ENCODE measurements at places on chromosomes 2 and 18.

DNA sequence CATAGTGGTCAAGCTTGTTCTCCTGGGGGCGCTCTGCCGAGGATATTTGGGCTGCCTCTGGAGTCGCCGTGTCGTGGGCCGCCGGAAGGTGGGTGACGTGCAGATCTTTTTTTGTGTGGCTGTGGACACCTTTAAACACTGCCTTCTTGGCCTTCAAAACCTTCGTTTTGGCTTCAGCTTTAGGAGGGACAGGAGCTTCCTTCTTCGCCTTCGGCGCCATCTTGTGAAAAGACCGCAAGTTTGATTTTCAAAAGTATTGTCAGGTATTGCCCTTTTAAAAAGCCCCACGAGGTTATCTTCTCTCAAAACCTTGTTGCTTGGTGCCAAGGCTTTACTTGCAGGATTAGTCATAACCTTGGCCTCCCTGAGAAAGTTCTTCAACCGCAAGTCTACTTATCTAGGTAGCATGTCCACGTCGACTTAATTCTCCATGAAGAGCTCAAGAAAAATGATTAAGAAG lies 20.8 kb downstream of the LAMA3 start:
- no peak for DNase-seq

DNA sequence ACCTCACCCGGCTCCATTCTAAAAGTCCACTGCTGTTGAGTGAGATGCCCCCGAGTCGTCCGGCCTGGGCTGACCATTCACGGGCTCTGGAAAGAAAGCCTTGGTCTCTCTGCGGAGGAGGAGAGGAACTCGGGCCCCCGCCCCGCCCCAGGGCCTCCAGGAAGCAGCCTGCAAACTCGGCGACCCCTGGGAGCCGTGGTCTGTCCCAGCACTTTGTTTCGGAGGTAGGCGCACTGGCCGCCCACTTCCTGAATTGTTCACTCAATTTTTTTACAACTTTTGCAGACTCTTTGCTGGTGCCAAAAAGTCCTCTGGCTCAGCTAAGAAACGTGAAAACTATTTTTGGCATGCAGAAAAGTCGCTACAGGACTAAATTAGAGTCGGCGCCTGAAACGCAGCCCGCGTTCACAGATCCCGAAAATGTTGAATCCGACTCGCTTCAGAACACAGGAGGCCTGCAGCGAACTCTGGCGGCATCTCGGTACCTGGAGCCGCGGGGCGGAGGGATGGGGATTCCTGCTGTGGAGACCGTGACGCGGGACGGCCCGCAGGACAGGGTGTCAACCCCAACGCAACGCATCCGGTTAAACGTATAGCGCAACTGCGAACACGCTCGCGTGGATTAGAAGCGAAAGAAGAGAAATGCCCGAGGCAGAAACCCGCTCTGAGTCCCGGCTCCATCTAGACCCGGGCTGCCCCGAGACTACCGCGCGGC lies 1.5 kb downstream of the PXDN start:
- DNase-seq, result no peak

GRCh38 chr18:8088626-8089025 lies 520.6 kb upstream of the RAB12 start:
- no peak for DNase-seq

DNA sequence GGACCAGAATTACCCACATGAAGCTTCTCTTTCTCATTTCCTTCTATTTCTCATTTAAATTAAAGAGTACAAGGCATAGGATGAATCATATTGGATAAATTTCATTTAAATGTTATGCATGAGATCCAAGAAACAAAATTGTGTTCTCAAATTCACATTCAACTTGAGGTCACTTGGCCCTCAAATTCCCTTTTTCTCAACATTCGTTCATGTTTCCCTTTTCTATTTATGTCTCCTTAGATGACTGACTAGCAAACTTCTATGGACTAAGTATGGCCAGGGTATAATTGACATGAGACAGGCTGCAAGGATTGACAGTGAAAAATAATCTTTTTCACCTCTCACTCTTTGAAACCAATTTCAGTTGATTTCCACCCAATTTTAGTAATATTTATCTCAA lies 4.0 kb upstream of the LDLRAD4 start:
- DNase-seq, result no peak

GRCh38 chr2:96264656-96265348 lies 995 bp downstream of the TMEM127 start:
- DNase-seq, result no peak

GRCh38 chr2:242085941-242086621 lies 216.6 kb downstream of the RTP5 start:
- no peak for DNase-seq

GRCh38 chr2:186907897-186908296 lies 58.9 kb upstream of the ZSWIM2 start:
- DNase-seq, result no peak

DNA sequence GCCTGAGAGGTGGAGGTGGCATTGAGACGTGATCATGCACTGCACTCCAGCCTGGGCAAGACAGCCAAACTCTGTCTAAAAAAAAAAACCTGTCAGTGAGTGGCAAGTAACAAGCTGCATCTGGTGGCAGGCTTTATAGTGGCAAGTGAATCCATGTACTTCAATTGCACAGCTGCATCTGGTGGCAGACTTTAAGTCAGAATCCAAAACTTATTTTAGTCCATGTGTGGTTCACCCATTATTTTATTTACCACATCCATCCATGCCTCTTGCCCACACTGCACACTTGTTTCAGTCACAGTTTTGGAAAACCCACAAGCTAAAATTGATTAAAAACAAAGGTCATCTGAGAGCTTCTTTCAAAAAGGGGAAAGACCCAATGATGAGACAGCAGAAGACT lies 1636.4 kb upstream of the NXPH2 start:
- DNase-seq, result no peak

DNA sequence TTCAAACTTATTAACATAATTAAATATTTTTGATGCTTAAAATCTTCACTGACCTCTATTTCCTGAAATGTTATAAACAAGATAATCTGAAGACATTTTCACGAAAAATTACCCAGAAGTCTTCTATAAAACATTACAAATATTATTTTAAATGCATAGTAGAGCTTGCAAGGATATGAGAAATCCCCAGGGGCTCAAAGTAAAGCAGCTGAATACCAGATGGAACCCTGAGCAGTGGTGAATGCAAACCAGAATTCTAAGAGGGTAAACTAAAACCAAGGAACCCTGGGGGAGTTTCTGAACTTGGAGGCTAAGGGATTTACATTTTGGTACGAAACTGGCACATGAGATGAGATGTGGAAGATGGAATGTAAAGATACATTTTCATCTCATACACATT lies 83.6 kb downstream of the FSHR start:
- DNase-seq, result no peak

- no peak for DNase-seq
These were observed 110.2 kb downstream of the BARD1 start for GRCh38 chr2:214699236-214699635.

DNA sequence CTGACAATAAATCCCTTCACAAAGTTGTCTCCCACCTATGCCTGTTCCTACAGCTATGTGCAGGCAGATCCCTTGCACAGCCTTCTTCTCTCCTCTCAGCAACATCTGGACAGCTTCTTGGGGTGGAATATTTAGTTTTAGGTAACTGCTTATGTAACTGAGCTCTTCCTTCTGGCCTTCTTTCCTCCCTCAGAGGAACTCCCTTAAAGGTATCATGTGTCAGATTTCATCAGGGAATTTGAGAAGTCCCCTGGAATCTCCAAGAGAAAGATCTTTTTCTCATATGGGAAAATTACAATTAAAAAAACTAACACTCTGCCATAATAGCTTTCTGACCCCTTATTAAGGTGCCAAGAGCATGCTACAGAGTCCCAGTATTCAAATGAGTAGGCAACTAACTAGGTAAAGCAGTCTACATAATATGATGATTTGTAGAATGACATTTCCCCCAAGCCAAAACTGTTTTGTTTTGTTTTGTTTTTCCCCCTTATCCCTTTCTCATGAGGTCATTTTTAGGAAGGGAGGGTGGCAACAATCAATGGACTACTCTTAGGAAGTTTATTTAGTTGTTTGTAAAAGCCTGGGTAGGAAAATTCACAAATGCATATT lies 2.4 kb downstream of the TMEM200C start:
- DNase-seq, result no peak

GRCh38 chr2:17199741-17200140 lies 318.5 kb downstream of the RAD51AP2 start:
- DNase-seq, result no peak

DNA sequence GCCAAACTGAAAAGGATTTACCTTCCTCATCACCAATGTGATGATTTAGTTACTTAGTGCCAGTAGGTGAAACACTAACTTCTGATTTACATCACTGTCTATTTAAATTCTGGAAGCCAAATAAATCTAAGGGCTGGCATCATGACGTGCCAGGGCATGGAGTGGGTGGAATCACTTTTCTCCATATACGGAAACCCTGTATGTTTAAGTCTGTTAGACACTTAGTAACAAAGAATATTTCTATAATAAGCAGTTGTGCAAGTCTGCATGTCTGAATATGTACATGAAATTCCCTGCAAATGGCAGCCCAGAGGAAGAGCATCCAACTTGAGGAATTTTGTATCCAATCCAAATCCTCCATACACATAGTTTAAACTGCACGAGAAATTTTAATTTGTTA lies 243.1 kb upstream of the SMAD7 start:
- DNase-seq, result no peak

DNA sequence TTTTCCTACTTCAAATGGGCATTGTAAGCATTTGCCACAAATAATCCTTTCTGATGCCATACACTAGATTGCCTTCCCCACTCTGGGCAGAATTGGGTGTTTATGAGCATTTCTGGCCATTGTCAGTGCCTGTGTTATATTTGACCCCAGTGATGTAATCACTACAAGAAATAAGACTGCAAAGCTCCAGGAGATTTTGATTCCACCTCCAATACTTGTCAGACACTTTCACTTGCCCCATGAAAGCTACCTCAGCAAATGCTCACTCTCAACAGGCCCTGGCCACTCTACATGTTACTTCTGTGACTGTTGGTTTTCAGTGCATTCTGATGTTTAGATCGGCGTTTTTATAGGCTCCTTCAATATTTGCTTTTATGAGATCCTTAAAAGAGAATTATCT lies 135.1 kb downstream of the GFPT1 start:
- no peak for DNase-seq

DNA sequence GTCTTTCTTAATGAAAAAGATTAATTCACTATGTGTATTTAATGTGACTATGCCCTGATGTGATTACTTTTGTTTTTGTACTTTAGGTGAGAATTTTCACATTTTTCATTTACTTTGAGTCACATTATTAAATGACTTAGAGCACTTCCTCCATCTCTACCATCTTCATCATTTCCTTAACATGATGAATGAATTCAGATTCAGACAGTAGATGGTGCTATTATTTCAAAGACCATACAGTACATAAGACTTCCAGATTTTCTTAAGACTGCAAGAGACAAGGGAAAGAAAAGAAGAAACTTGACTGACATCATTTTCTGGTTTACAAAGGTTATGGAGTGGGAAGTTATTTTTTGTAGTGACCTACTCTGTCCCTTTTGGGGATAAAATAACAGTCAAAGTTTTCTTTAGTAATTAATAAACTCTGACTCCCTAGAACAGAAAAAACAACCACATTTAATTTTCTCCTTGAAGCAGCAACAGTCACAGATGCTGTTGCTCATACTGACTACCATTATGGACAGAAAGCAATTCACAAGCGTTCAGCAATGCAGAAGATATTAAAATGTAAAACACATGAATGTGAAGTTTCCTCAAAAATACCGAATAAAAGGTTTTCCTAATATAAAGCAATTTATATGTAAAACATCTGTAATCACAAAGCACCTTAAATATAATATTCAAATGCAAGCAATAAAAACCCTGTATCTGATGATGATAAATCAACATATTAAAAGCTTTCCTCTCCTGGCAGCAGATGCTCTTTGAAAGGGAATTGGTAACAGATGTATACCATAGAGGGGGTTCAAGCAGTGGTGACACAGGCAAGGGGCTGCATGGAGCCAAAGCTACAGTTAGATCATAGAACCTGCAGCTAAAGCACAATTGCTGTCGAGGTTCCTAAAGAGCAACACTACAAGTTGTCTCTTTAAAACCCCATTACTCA lies 1010.9 kb upstream of the NXPH2 start:
- no peak for DNase-seq

DNA sequence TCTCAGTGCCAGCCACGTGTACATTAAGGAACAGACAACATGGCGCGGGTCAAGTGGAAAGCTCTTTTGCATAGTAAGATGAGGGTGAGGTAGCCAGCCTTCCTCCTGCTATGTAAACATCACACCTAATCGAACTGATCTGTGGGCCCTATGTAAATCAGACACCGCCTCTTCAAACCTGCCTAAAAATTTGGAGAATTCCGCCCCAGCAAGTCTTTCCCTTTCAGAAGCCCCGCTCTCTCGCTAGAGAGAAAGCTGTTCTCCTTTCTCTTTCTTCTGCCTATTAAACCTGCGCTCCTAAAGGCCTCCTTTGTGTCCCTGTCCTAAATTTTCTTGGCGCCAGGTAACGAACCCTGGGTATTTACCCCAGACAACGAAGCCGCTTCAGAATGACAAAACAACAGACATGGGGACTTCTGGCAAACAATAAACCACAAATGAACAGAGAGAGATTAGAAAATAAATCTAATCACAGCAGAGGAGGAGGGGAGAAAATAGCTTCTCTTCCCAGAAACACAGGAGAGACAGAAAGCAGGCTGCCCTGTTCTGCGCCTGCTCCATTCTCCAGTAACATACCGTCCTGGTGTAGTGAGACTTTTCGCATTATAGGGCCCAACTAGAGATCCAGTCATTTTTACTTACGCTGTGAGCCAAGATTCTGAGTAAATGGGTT lies 31.9 kb upstream of the CYP1B1 start:
- DNase-seq, result no peak

DNA sequence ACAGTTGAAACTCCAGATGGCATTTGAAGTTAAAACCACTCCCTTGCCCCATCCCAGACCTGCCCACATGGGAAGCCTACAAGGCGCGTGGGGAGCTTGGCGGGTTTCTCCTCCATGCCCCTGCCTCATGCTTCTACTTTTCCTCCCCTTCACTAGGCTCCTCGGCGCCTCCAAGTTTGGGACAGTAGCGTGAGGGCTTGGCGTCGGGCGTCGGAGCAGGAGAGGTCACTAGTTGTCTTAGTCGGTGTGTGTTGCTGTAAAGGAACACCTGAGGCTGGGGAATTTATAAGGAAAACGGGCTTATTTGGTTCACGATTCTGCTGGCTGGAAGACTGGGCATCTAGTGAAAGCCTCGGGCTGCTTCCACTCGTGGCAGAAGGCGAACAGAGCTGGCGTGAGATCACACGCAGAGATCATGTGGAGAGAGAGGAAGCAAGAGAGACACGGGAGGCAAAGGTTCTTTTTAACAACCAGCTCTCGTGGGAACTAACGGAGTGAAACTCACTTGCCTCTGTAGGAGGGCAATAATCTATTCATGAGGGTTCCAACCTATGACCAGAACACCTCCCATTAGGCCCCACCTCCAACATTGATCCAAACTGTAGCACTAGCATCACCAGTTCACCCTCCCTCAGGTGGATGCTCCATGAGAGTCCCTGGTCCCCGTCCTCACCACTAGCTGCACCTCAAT lies 25.3 kb downstream of the ITM2C start:
- DNase-seq, result no peak

GRCh38 chr2:184689638-184690037 lies 91.3 kb downstream of the ZNF804A start:
- no peak for DNase-seq

GRCh38 chr2:117723888-117724434 lies 90.5 kb upstream of the DDX18 start:
- no peak for DNase-seq

- no peak for DNase-seq
These were observed 13.8 kb upstream of the KCNS3 start for GRCh38 chr2:17864676-17865075.
